ENCODE measurements at places on chromosomes 2 and 18.

GRCh38 chr2:235894839-235895238 is 273.3 kb downstream of the GBX2 start:
- no peak for DNase-seq

DNA sequence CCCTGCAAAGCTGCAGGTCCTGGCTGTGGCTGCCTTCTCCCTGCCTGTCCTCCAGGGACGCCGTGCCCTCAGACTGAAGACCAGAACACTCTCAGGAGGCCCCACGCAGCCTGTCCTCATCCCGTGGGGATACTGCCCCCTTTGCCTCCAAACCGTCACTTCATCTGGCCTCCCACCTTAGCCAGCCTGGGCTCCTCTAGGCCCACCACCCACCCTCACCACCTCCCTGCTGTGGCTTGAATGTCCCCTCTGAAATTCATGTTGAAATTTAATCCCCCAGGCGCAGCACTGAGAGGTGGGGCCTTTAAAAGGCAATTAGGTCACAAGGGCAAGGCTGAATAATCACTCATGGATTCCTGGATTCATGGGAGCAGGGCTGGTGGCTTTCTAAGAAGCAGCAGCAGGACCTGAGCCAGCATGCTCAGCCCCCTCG is 198.2 kb downstream of the SEPTIN10 start:
- DNase-seq: no peak

GRCh38 chr2:209334188-209335017 is 89.4 kb upstream of the MAP2 start:
- peak; percentile 73 for DNase-seq

- DNase-seq: no peak
These were observed 87.3 kb upstream of the SPHKAP start for GRCh38 chr2:228268756-228269155.

- DNase-seq: no peak
These were observed 4.1 kb upstream of the KLHL30 start for GRCh38 chr2:238134393-238134785.

DNA sequence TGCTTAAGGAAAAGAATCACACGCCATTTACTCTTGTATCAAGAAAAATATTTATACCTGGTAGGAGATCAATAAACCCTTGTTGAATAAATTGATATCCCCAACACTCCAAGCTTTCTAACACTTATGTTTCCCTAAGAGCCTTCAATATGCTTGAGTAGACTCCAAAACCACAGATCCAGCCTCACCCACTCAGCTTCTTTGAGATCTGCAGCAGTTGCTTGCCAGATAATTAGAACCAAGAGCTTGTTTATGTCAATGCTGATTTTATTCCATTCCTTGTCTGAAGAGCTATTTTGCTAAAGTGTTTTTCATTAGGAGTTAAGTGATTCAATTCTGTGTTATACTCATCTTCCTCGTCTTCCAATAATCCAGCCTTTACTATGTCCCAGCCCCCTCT is 26.3 kb upstream of the CRIM1 start:
- peak; percentile 32 for DNase-seq

DNA sequence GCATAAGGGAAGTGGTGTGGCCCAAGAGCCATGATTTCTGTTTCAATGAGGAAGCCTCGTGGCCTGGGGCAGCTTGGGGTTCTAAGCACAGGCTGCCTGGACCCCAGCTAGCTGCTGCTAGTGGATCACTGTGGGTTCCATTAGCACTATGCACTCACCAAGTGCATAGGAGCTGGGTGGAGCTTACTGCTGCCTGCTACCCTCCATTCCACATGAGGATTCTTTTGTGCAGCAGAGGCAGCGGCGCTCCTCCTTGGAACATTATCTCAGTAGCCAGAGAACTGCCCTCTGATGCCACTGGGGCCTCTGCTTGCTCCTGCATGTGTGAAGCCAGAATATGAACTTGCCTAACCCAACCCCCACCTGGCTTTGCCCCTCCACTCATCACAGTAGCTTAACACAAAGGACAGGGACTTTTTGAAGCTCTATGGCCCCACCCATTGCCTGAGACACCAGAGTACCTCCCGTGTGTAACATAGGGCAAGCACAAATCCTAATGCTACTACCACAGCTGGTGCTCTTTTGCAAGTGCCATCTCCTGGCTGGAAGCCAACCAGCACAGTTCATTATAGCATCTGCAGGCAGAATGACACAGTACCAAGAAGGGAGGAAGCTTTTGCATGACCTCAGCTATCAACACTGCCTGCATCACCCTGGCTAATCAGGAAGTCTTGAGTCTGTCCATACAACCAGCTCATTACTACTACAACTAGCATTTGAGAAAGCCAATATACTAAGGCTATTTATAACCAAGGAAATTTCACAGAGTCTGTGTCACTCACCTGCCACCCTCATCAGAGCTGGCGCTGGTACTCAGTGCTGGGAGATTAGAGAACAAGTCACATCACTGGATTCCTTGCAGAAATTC is 297.0 kb upstream of the GULP1 start:
- DNase-seq: peak; percentile 77

DNA sequence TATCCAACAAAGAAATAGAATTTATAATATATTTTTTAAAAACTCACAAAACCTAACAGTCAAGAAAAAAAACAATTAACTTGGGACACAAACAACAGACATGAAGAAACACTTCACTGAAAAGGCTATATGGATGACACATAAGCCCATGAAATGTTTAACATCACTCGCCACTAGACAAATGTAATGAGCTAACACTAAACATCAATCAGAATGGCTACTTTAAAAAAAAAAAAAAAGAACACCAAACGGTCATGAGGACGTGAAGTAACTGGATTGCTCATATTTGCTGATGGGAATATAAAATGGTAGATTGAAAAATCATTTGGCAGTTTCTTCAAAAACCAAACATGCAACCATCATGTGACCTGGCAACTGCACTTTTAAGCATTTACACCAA is 97.3 kb upstream of the RGPD4 start:
- DNase-seq: no peak

DNA sequence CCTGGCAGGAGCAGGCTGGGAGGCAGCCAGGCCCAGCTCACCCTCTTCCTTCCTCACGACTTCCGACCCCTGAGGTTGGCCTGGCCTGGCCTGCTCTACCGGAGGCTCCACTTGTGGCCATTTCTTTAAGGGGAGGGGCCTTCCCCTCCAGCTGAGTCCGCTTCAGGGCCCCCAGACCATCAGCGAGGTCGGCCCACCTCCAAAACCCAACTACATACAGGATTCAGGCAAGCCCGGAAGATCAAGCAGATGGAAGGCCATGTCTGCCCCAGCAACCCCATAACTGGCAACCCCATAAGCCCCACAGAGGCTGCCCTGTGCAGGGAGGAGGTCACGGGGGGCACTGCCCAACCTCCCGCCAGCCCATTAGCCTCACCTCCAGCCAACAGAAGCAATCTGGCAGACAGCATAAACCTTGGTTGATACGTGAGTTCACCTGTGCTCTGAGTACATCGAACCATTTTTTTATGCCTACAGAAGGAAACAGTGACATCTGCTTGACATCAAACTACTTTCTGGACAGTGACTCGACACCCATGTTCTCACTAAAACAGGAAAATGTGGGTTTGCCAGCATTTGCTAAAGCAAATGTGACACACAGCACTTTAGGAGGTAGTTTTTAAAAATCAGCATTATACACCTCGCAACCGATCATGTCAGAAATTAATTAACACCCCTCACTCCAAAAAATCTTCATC is 98.9 kb downstream of the EIPR1 start:
- no peak for DNase-seq

- DNase-seq: no peak
These were observed 125.7 kb upstream of the FZD5 start for GRCh38 chr2:207895274-207895860.

DNA sequence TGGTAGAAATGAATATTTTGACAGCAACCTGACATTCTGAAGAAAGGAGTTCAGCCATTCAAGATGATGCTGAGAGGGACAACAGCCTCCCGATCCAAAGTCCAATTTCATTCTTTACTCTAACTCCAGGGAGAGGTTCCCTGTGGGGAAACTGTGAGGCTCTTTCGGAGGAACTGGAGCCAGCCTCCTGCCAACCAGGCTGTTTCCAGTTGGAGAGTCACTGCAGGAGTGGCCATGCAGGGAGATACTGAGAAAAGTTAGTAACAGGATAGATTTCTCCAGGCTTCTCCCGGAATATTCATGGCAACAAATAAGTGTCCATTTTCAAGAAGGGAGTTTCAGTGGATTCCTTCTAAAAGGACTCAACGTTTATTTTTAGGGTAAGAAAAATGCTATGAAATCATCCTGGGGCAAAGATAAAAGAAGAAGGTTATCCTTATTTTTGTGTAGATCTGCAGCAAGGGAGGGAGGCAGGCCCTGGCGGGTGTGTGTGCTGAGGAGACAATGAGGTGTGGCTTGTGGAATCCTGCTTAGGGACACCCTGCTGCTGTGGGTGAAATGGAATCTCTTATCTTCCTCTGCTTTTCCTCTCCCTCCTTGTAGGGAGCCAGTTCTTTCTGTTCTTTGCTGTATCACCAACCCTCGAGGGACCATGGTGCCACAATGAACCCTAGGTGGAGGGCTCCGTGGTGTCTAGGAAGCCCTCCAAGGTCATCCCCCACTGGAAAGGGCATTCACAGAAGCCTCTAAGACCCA is 18.1 kb downstream of the KLHL14 start:
- no peak for DNase-seq

- no peak for DNase-seq
These were observed 100.1 kb upstream of the TLK1 start for GRCh38 chr2:171260471-171261424.

- peak; percentile 85 for DNase-seq
These were observed 29.4 kb downstream of the HADHB start for GRCh38 chr2:26274058-26274613.

DNA sequence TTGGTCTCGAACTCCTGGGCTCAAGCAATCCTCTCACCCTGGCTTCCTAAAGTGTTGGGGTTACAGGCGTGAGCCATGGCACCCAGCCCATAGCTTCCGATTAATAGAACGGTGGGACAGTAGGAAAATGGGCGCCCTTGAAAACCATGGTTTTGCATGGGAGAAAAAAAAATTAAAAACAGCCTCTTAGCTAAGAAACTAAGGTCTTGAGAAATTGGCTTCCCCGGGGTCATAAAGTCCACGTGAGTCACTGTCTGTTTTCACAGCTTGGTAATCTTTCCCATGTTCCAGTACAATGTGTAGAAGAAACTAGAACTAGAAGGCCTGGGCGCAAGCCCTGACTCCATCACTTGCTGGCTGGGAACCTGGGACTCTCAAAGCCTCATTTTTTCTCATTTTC is 20.7 kb downstream of the B3GNT2 start:
- no peak for DNase-seq

GRCh38 chr2:100365434-100365833 is 43.1 kb upstream of the LONRF2 start:
- peak; percentile 38 for DNase-seq

GRCh38 chr2:96866586-96866985 is 3.3 kb downstream of the SEMA4C start:
- DNase-seq: no peak

- no peak for DNase-seq
These were observed 97.3 kb downstream of the TACR1 start for GRCh38 chr2:75102011-75102410.

- no peak for DNase-seq
These were observed 1.1 kb upstream of the CHN1 start for GRCh38 chr2:175006281-175006680.
